Activated T-cell treated with anti-CD3 and anti-CD28 coated beads, Interleukin-2, amount 50 U/mL, for 48 hours (primary cell): ENCODE measurements at places on chromosomes 12 and 14.

DNA sequence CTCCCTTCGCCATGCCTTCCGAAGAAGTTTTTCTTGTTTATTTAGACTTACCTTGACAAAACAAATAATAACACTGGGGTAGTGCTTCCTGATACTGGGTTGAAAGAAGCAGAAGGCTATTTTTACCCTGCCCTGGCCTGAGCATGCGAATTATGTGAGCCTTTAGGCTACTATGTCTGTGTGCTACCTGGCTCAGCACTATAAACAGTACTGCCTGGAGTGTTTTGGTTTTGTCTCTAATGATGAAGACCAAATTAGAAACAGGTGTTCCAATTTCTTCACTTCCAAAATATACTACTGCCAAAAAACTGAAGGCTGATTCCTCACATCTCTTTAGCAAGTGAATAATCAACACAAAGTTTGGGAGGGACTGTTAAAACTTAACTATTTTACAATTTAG lies 7.6 kb upstream of the OVCH1 start:
- DNase-seq, result no peak

DNA sequence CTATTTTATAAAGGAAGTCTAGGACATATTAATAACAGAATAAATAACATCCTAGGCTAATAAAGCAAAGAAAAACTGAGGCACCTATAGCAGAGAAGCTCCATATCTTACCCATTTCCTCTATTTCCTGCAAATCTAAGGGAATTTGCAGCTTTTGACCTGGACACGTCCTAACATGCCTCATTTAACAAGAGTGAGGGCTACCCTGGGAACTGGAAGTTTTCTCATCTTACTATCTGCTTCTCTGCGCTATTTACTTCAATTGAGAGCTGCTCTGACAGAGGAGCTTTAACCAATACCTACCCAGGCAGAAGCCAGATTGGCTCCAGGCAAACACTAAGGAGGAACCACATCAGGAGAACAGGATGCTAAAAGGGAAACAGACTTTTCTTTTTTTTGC lies 5.7 kb downstream of the YBX3 start:
- no peak for DNase-seq

DNA sequence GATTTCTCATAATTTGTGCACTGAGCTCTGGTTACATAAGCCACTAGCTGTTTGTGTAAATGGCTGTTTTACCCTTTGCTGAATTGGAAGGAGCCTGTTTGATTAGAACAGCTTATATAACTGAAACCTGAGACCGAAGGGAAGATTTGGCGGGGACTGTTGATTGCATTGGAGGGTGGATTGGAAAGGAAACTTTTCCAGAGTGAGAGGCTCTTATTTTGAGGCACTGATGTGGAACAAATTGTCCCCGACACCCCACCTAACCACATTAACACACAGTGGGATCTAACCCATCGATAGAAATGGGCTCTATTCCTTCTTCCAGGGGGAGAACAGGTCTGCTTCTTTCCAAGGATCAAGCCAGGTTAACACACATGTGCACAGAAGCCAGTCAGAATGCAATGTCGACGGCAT lies 51.7 kb downstream of the TMEM30B start:
- DNase-seq, result no peak

GRCh38 chr12:95571369-95571768 lies 20.1 kb upstream of the USP44 start:
- no peak for DNase-seq

DNA sequence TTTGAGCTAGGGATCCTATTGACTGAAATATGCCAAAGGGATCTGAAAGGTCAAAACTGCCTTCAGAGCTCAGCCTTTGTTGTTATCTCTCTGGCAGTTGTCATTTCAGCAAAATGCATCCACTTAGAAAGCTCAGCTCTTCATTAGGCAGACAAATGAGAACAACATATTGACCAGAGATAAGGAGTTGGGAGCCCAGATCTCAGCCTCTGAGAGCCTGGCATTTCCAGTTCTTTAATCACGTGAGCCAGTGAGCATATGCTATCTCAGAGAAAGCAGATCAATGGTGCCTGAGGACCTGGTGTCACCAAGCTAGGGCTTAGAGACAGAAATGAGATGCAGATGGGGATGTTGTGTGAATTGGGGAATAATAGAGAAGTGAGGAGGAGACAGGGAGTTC lies 101.1 kb downstream of the DAD1 start:
- DNase-seq, result no peak

- peak; percentile 31 for DNase-seq
Observed at GRCh38 chr14:77052281-77053044, 24.0 kb upstream of the IRF2BPL start.

DNA sequence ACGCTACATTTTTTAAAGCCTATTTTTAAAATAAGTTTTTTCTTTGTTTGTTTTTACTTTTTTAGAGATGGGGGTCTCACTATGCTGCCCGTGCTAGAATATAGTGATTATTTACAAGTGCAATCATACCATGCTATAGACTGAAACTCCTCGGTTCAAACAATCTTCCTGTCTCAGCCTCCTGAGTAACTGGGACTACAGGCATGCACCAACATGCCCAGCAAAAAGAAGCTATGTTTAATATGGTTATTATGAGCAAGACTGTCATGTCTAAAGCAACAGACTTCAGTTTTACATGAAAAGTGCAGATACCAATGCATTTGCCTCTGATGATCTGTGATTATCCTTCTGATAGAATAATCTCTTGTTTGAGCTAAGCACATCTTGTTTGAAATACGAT lies 45.6 kb upstream of the SGPP1 start:
- no peak for DNase-seq

DNA sequence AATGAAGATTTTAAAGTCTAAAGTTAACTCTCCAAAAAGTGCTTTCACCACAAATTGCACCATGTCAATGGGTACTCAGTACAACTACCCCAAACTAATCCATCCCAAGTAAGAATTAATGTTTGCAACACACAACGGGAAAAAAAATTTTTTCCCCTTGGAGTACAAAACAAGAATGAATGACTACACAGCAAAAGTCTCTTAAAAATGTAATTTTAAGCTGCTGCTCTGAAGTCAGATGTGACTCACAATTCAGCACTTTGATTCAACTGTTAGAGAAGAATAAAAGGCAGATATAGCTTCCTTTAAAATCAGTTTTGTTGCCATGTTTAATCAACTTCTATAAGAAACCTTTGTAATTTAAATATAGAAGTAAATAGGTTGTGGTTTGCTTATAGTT lies 42.5 kb upstream of the VPS33A start:
- no peak for DNase-seq

GRCh38 chr12:67754933-67755697 lies 106.6 kb downstream of the DYRK2 start:
- no peak for DNase-seq

- no peak for DNase-seq
Observed at GRCh38 chr12:95462081-95462480, 11.9 kb upstream of the METAP2 start.

GRCh38 chr14:52235434-52235833 lies 32.1 kb upstream of the PTGDR start:
- DNase-seq, result no peak

DNA sequence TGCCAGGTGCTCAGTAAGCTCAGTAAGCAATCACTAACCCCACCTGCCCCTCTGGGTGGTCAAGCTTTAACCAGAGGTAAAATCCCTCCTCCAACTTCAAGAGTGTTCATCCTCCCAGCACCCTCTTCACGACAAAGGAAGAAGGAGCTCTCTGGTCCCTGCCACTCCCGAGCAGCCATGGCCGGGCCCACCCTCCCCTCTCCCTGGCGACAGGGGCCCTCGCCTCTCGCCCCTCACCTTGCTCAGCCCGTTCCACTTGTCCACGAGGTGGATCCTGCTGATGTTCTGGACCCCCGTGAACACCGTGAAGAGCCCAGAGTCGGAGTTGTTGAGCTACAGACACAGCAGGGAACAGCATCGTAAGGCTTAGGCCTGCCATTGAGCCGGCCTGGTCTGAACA lies 52.0 kb downstream of the SCARB1 start:
- no peak for DNase-seq

GRCh38 chr12:93407054-93407962 lies 29.6 kb downstream of the NUDT4 start:
- DNase-seq, result no peak

DNA sequence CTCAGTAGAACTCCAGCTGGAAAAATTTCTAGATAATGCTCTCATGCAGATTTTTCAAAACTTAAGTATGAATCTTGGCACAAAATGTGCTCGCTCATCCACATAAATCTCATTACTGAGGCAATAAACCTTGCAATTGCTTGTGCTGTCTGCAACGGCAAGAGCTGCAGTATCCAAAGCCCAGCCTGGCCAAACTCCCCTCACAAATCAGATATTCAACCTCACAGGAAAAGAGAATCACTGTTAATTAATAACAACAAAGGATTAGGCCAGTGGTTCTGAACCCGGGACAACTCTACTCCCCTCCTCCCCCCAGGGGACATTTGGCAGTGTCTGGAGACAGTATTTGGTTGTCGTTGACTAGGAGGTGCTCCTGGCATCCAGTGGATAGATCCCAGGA lies 19.2 kb upstream of the CORO1C start:
- DNase-seq, result no peak

GRCh38 chr14:68741839-68742470 lies 50.9 kb downstream of the ZFP36L1 start:
- no peak for DNase-seq

GRCh38 chr12:40207551-40207950 lies 17.2 kb upstream of the LRRK2 start:
- DNase-seq, result no peak

DNA sequence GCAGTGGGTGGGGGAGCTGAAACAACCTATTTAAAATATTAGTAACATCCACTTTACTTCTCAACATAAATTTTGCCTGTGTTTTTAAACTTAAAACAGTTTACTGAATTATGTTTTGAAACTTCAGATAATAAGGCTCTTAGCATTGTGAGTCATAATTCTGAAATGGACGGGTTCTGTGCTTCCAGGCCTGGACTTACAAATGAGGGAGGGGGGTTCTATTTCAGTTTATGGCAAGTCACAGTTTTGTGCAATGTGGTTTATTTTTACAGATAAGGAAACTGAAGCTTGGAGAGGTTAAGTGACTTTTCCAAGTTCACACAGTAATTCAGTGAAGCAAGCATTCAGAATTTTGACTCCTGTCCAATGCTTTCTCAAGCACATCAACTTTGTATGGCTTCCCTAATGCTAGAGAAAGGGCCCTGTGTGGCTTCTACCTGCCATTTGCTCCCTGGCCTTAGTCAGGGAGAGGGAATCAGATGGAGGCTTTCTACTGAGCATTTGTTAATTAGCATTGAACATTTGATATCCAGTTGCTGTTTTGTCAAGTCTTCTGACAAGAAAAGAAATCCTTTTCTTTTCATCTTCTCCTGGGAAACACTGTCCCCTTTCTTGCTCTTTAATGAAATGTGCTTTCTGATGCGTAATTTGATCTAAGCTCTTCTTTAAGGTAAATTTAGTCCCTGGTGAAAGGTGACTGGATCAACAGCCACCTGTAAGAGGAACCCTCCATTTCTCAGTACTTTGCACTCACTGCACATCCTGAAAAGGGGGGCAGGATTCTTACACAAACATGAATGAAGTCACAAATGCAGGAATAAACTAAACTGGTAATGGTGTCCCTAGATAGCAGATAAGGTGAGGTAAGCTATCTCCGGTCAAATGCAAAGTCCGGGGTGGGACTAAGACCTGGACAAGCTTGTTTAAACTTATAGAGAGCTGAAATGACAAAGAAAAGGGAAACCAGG lies 2.5 kb upstream of the SALL2 start:
- no peak for DNase-seq

DNA sequence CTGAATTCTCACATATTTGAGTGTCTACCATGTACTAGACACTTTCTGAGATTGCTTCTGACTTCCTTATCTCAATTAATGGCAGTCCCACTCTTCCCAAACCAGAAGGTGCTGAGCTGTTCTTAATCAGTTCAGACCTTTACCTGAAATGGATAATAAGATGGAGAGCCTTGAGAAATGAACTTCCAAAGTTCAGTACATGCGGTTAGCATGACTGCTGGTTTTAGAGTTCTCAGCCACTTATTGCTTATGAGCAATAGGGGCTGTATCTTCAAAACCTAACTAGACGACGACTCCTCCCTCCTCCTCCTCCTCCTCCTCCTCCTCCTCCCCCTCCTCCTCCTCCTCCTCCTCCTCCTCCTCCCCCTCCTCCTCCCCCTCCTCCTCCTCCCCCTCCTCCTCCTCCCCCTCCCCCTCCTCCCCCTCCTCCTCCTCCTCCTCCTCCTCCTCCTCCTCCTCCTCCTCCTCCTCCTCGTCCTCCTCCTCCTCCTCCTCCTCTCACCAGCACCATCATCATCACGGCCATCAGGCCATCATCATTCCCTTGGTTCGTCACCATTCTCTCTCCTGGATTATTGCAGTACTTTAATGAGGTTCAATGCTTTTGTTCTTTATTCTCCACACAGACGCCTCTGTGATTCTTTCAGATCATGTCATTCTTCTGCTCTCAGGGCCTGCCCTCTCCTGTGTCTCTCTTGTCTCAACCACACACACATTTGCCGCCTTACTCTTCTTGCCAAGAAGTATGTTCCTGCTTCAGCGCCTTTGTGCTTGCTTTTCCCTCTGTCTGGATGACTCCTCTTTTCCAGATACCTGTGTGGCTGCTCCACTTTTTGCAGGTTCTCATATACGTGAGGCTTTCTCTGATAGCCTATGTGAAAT lies 2.7 kb downstream of the PCNX1 start:
- DNase-seq, result no peak

DNA sequence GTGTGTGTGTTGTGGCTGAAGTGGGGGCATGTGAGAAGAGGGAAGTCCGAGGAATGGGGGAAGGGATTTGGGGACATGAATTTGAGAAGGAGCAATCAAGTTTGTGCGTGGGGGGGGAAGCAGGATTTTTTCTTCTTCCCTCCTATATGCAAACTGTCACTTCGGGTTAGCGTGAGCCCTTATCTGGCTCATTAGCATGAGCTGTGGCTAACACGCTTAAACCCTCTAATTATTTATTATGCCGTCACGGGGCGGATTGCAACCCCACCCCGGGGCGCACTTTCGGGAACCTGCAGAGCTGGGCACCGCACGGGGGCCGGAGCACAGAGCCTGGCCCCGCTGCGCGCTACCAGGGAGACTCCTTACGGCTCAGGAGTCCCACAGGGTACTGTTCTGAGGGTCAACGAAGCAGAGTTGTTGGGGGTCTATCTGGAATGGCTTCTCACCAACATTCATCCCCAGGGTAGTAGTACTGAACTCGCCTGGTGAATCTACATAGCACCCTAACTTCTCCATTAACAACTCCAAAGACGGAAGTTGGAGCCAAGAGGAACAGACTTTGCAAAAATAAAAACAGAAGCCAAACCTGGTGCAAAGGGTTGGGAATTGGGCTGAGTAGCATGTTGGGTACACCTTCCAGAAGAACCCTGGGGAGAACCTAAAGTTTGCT lies 6.4 kb upstream of the ASCL1 start:
- no peak for DNase-seq
